ENCODE measurements at places on chromosomes 1 and 21.

GRCh38 chr1:76237211-76237610 lies 162.7 kb downstream of the ST6GALNAC3 start:
- no peak for DNase-seq

DNA sequence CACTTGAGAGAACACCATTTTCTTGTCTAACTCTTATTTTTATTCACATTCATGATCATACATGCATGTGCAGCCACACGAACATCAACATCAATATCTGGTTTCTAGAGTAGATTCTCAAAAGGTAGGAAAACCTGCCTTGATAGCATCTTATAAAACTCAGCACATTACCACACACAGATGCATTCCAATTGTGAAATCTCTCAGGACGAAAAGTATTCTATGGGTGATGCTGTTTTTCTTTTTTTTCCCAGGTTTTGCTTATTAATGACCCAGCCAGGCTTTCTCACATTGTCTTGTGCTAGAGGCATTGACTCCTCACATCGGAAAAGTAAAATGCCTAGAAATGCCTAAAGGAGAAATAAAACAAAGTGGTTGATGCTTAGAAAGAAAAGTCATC lies 562.8 kb downstream of the KIF26B start:
- no peak for DNase-seq

DNA sequence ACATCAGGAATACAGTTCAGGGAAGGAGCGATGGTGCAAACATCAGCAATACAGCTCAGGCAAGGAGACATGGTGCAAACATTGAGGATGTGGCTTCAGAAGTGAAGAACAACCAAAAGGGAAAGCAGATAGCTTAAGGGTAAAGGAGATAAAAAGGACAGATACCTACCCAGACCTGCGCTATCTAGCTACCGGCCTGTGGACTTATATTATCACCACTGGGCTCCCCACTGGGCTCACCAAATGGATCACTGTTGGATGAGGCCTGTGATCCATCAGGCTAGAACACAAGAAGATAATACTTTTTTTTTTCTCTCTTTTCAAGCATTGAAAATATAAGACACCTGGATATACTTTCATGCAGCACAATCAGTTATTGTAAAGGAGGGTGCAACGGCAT lies 44.7 kb upstream of the C8B start:
- DNase-seq: no peak

- no peak for DNase-seq
These were observed 6.3 kb downstream of the PTGFRN start for GRCh38 chr1:116916002-116916401.

- no peak for DNase-seq
These were observed 31.7 kb downstream of the TRIM11 start for GRCh38 chr1:228374711-228375577.

DNA sequence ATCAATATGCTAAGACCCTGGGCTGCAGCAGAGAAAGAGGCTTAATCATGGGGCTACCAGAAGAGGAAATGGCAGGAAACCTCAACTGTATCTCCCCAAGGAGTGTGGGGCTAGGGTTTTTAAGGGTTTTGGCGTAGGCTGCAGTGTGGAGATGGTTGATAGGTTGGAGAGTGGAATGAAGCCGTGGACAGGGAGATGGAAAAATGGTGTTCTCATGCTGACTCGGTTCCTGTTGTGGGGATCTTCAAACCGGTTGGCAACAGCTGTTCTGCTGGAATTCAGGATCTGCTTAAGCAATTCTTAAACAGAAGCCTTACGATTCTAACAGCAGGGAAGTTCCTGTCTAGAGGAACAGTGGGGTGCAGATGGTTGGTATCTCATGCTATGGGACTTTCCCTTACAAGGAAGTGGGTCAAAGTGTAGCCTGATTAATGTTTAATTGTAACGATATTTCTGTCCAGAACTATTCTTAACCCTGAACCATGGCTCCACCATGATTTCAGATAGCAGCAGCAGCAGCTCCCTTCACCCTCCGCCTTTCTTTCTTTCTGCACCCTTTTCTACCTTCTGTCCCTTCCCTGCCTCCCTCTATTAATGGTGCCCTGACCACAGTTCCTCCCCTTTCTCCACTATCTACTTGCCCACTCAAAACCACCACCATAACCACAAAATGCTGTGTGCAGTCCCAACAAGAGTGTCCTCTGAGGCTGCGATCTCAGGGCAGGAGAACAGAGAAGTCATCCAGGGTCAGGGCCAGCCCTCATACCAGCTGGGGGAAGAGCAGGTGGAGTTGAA lies 30.8 kb downstream of the RSPH1 start:
- no peak for DNase-seq

DNA sequence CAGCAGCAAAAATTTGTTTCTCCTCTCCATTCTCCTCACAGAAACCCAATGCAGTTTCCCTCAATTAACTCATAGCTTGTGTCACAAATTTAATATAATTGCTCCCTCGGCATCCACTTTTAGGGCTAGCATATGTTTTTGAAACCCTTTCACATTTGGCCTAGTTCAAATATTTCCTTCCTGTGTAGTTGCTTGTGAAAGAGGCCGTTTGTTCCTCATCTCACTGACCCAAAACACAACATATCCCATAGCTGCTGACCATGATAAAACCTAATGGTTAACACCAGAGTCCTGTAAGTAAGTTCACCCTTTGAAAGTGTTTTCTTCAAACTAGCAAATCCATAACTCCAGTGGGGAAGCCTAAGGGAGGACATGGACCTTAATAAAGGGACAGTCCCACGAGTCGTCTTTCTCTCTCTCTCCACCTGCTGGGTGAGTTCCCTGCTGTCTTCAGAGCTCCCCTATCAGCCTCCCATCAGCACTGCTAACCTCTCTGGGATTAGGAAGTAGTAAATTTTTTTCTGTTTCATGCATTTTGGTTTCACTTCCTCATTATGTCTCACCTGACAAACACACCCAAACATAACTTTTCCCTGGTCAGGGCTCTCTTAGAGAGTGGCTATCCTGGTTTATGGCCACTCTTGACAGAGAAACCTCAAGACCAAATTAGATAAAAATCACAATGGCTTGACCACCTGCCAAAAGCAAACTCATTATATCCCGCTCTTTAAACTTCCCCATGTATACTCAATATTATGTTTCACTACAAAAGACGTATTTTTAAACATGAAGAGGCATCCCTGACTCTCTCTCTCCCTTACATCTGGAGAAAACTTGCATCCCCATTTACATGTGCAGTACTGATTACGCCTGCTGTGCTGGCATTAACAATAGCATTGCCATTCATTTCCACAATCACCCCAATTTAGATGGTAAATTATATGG lies 177.7 kb upstream of the HP1BP3 start:
- no peak for DNase-seq

GRCh38 chr1:172532700-172533512 lies at the start of gene SUCO:
SUCO (plus strand) TSS chr1:172533150; CDS start chr1:172533436, 286 bp downstream.
- DNase-seq: peak; percentile 92

DNA sequence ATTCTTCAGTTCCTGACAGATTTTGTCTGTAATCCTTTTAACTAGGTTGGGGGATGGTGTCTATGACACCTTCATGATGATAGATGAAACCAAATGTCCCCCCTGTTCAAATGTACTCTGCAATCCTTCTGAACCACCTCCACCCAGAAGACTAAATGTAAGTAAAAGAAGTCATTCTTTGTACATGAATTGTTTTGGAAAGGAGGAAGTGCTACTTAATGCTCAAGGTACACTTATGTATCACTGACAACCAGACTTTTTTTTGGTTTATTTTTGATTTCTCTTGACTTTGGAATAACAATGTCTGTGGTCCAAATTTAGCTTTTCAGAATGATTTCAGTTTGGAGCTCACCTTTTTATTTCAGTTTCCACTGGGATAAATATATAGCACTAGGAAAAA lies 2.3 kb downstream of the DYRK3 start:
- no peak for DNase-seq

DNA sequence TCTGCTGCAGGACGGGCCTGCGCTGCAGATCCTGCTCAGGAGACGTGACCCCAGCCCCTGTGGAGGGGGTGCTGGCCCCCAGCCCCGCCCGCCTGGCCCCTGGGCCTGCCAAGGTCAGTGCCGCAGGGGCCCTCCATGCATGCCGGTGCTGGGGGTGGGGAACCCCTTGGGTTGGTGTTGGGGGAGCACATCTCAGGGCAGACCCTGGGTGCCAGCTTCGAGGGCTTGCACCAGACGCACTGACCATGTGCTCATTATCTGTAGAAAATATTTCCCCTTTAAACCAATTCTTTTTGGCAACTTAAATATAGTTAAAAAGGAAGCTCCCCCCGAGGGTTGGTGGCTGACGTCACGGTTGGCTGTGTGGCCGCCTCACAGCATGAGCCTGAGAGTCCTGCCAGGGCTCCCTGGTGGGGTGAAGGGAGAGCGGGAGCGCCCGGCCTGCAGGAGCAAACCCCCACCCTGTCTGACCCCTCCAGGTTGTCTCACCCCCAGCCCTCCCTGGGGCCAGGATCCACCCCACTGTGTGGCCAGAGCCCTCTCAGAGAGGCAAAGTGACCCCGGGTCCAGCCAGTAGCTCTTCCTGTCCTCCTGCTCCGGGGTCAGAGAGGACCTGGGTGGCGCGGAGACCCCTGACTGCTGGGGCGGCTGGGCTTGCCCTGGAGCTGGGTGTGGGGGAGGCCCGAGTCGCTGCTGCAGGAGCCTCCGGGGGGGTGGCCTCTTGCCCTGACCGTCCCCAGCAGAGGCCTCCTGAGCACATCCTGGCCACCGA lies 5.3 kb upstream of the PFKL start:
- DNase-seq: no peak

- DNase-seq: no peak
These were observed 877 bp upstream of the SLX9 start for GRCh38 chr21:44938772-44939531.

- no peak for DNase-seq
These were observed 7.4 kb downstream of the HYI start for GRCh38 chr1:43446388-43446740.

- DNase-seq: no peak
These were observed 6.9 kb downstream of the S100A11 start for GRCh38 chr1:152029929-152030211.

DNA sequence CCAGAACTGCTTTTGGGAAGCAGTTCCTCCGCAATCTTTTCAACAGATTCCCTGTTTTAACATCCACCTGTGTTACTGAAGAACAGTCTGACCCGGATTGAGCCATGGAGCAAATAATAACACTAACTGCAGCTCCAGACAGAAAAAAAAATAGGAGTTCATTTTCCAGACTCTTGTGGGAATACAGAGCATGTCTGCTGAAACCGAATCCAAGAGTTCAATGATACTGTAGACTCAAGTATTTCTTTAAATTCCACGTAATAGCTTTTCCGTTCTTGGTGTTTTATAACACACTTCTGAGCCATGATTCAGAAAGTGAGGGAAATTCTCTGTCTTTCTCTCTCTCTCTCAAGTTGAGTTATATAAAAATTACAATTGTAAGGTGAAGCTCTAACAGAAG lies 60.6 kb downstream of the DDAH1 start:
- no peak for DNase-seq

DNA sequence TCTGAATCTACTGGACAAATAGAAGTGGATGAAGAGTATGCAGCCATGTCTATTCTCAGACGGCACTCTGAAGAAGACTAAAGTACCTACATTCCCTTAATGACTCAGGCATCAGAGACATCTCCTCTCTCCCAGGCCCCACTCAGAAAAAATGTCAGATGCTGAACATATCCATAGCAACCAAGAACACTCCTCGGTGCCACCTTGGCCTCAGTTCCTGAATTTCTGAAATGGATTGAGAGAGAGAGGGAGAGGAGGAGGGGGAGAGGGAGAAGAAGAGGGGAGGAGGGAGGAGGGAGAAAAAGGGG lies 16.0 kb upstream of the OVAAL start:
- DNase-seq: no peak

- DNase-seq: no peak
These were observed 282.4 kb downstream of the TM2D1 start for GRCh38 chr1:61442544-61442943.

DNA sequence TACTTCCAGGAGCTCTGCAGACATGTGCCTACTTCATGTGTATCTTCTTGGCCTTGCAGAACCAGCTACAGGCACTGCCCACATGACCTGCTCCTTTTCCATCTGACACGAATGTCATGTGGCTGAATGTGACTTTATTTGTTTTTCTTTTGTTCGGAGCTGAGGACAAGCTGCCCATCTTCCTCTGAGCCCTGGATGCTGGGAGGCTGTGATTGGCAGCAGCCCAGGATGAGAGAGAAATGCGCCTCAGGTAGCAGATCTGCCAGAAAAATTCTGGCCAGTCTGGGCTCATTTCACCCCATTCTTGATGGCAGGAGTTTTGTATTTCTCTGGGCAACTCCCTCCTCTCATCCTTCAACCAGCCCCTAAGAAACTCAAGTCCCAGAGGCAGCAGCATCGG lies 372.0 kb downstream of the RPS6KC1 start:
- no peak for DNase-seq

GRCh38 chr1:43031316-43032203 lies 72.9 kb upstream of the SLC2A1 start:
- DNase-seq: no peak

DNA sequence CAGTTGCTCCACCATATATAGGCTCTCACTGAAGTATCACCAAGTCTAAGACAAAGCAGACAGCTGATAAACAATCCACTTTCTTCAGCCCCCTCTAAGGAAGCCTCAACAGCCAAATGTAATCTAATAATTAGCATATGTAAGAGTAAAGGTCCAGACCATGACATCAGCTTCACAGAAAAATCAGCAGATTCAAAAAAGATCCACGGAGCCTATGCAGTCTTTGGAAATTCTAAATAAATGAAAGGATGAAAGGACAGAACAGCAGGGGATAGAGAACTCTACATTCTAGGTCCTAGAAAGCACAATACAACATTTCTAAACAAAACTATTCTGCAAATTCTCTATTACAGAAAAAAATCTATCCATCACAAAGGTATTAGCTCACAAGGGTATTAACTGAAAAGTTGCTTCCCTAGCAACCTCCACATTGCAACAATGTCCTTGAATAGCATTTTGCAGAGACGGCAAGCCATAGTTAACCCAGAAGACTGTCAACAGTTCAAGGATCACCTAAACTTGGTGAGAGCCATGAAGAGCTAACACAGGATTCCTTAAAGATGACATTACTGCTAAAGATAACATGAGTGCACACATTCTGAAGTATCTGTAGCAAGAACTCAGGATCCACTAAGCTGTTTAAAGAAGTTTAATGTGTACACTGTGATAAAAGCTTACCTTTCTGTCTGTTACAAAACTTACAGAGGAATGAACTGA lies 74.3 kb downstream of the SIPA1L2 start:
- no peak for DNase-seq

GRCh38 chr1:208158640-208159554 lies 85.3 kb downstream of the PLXNA2 start:
- DNase-seq: no peak

- no peak for DNase-seq
These were observed 49.6 kb upstream of the LRP8 start for GRCh38 chr1:53377438-53377841.

- DNase-seq: no peak
These were observed 60.8 kb downstream of the NDUFS5 start for GRCh38 chr1:39086865-39087409.

All from NCI-H1436 treated with DMSO at 0.1 percent for 48 hours (cell line).